Activated CD4-positive, alpha-beta T cell treated with anti-CD3 and anti-CD28 coated beads, Interleukin-2, amount 10 ng/mL, durations not matched to agents 7 days and 5 days (primary cell): ENCODE measurements at places on chromosomes 12 and 14.

- DNase-seq: no peak
These were observed 27.4 kb upstream of the TSPAN9 start for GRCh38 chr12:3049611-3050249.

GRCh38 chr12:132428936-132429601 is 60.9 kb upstream of the FBRSL1 start:
- no peak for DNase-seq

DNA sequence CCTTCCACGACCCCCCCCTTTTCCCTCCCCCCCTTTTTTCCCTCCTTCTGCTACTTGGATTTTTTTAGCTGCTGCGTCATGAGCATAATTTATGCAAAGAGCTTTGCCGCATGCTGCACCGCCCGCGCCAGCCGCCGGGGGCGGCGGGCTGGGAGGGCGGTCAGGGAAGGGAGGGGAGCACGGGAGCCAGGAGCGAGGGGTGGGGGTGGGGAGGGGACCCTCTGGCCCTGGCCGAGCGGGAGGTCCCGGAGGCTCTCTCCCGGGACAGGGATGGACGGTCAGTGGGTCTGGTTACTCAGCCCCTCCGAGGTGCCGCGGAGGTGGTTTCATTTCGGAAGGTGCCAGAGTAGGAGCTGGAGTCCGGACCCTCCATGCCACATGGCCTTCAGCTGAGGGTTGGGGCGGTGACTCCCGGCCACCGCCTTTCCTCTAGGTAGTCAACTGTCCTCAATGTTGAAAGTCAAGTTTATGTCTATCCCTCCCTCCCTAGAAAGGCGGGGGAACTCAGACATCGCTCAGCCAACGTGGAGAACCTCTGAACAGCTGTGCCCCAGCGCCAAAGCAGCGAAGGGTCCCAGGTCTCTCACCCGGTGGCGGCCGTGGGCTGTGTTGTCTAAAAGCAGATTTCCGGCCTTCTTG is at the start of gene POU6F1:
POU6F1 (minus strand) TSS at position 95 of the 639 bp plus-strand sequence. CDS start 11,226 bp downstream, outside the sequence.
- DNase-seq: peak; percentile 74

DNA sequence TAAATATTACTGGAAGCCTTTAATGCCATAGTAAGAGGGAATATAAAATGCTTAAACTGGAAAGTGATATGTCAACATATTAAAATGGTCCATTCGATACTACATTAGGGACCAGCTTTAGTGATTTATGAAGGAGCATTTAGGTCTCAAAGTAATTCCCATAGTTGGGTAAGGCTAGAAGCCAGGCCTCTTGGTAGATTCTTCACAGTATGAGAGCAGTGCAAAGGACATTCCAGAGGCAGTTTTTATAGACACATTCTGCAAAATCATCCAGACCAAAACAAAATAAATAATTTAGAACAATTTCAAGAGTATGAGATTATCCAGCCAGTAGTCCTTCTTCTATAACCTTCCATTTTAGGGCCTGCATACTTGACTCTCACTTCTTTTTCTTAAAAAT is 142.6 kb upstream of the PDZRN4 start:
- DNase-seq: no peak

GRCh38 chr12:14845350-14845750 is 2.0 kb upstream of the ART4 start:
- peak; percentile 55 for DNase-seq

- no peak for DNase-seq
These were observed 218.5 kb downstream of the PHETA1 start for GRCh38 chr12:111150360-111150759.

GRCh38 chr14:73227812-73228781 is 9.2 kb upstream of the PAPLN start:
- DNase-seq: no peak

DNA sequence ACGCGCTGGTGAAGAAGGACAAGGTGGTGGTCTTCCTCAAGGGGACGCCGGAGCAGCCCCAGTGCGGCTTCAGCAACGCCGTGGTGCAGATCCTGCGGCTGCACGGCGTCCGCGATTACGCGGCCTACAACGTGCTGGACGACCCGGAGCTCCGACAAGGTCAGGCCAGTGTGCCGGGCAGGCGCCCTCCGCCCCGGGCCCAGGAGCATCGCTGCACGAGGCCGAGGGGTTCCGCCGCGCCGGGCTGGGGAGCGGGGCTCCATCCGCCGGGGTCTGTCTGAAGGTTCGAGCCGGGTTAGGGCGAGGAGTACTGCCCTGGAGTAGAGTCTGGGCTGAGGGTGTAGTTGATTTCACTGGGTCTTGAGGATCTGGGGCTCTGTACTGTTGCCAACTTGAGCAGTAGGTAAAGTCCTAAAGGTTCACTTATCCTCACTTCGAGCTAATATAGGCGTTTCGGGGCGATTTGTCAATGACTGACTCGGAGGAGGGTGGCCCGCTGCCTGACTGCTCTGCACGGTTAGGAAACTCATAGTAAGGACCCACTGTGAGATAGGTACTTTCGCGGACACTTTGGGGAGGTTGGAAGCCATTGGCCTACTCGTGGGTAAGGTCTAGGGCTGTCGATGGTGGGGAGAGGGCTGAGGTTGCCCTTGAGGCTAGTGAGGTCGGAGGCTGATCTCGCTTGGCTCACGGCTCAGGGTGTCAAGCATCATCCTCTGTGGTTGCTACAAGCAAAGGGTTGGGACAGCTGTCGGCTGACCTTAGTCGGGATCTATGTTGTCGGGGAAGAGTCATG is 574 bp downstream of the GLRX5 start:
- DNase-seq: no peak

DNA sequence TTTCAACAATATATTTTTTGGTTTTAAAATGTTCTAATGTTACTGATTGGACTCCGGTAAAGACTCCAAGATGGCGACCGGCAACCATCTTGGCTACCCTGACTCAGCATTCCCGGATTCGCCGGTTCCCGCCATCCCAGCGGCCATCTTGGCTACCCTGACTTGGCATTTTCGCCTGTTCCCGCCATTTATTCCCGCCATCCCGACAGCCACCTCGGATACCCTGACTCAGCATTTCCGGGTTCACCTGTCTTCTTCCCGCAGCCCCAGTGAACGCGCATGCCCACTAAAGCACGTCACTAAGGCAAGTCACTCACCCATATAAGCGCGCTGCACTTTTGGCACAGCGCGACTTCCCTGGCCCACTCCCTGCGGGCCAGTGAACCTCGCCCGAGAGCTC is 9.0 kb upstream of the LRFN5 start:
- DNase-seq: no peak

GRCh38 chr14:85907536-85907935 is 377.6 kb downstream of the FLRT2 start:
- no peak for DNase-seq

- no peak for DNase-seq
These were observed 1.4 kb downstream of the SLC25A21 start for GRCh38 chr14:37170993-37171392.

DNA sequence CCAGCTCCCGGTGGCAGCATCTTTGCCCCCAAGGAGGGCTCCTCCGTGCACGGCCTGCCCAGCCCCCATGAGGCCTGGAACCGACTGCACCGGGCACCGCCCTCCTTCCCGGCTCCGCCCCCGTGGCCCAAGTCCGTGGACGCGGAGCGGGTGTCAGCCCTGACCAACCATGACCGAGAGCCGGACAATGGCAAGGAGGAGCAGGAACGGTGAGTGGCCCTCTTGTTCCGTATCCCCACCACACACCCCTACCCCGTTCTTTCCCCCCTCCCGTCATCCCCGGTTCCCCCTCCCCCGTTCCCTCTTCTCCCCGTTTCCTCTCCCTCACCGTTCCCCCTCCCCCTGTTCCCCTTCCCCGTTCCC is 28.3 kb downstream of the LRCOL1 start:
- no peak for DNase-seq

- no peak for DNase-seq
These were observed 145.1 kb upstream of the GRIP1 start for GRCh38 chr12:66823857-66824570.

GRCh38 chr12:131027876-131028586 is 74.3 kb downstream of the ADGRD1 start:
- DNase-seq: no peak

DNA sequence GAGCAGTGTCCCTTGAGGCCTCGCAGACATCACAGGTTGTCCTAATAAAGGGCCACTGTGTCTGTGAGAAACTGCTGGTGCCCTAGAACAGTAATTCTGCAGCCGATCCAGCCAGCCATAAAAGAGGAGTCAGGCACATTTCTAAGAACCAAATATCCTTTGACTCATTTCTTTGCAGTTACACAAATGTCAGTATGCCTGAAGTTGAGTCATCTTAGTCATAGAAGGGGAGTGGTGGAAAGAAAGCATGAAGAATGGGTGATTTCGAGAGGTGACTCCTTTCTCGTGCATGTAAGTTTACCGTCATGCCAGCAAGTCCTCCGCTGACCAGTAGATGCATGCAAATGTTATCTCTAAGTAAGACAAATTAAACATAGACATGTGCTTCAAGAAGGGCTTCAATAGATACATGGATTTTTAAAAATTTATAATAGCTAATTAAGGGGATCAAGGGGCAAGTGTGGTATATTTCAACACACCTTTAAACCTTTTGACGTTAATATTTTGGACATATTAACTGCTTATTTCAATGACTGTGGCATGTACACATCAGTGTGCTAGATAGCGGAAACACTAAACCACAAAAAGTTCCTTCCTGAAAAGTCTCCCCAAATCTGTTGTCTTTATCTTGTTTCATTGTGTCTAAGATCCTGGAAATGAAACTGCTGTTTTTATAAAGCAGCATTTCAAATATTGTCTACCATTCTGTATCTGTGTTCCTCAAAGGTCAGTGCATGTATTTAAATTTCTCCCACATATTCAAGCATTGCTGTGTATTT is 497.4 kb downstream of the NPAS3 start:
- DNase-seq: no peak

GRCh38 chr14:91113829-91114078 is at the start of gene DGLUCY:
Gene DGLUCY, plus strand, starts transcription at chr14:91114073. Its CDS starts 46,222 bp downstream, at chr14:91160295.
- no peak for DNase-seq

GRCh38 chr12:44000309-44000952 is 164.6 kb downstream of the TMEM117 start:
- peak; percentile 20 for DNase-seq

DNA sequence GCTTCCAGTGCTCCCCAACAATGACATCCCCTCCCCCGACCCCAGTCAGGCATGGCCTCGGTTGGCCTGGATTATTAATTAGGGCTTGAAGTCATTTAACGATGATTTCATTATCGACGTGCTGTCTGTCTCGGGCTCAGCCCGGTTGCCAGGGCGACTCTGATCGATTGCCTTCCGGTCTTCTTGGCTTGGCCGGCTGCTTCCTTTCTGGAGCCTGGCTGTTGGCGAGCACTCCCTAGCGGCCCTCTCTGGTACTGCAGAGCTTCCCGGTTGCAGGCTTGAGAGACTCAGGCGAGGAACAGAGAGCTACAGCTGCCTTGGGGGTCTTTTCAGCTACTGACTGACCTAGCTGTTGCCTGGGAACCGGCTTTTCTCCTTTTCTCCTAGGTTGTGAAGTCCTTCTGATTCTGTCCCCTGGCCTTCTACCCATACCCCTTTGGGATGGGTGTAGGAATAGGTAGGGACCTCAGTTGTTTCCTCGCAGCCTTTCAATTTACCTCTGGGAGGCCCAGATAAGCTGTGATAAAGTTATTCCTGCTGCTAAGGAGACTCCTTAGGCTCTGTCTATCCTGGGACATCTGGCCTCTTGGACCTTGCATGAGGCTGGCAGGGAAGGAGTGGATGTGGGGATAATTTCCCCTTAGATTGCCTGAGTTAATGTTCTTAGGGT is 5.5 kb upstream of the CISTR start:
- peak; percentile 82 for DNase-seq

DNA sequence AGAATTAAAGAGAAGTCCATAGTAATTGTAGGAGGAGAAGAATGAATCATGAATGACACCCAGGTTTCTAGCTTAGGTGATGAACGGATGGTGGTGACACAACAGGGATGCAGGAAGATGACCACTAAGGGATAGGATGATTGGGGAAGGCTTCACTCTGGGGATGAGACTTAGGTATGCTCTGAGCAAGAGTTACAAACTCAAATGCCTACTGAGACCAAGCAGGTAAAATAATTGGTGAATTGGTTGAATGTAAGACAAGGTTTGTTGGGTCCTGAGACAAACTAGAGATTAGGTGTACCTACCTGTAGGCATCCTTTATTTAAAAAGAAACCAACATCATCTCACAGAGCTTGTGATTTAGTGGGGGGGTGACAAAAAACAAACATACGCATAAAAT is 116.3 kb downstream of the CFAP54 start:
- no peak for DNase-seq

- no peak for DNase-seq
These were observed 49.2 kb upstream of the BCAT1 start for GRCh38 chr12:24997970-24998582.

GRCh38 chr12:94875525-94875924 is 128.0 kb downstream of the NDUFA12 start:
- DNase-seq: no peak

DNA sequence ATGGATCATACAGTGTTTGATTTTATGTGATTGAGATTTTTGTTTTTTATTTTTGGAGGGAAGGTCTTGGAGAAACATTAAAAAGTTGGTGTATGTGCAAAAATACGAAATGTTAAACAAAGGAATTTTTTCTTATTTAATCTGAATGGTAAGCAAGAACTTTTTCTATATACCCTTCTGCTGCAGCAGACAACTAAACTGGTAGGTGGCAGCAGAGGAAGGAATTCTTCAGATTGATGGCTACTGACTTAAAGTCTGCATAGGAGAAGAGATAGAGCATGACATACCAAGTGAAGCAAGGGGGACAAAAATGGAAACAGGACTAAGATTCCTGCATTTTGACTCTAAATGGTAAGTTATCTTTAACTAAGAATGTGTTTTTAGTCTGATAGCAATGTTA is 42.0 kb upstream of the A2ML1 start:
- DNase-seq: no peak

- peak; percentile 73 for DNase-seq
These were observed 17.1 kb upstream of the OR10P1 start for GRCh38 chr12:55619354-55620138.

GRCh38 chr14:102140027-102140749 is 491 bp downstream of the WDR20 start:
- DNase-seq: peak; percentile 49

GRCh38 chr14:57297852-57298251 is 29.1 kb downstream of the AP5M1 start:
- DNase-seq: no peak
